ENCODE measurements at places on chromosomes 6 and 20.

GRCh38 chr20:23212464-23212995 is 126.4 kb upstream of the CD93 start:
- DNase-seq: no peak

DNA sequence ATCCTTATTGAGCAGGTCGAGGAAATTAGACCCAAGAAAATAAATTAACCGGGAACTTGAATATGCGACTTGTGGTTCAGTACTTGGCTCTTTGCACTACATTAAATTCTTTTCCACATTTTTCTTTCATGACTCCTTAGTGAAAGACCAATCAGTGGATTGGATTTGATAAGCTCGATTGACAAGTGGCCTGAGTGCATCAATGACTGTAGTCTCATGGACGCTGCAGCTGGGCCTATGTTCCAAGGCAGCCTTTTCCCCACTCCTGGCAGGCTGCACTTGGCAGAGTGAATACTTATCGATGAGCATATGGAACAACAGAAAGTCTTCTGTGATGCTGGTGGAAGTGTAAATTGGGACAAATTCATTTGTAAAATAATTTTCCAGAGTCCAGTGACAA is 210.8 kb upstream of the EXOC2 start:
- no peak for DNase-seq

DNA sequence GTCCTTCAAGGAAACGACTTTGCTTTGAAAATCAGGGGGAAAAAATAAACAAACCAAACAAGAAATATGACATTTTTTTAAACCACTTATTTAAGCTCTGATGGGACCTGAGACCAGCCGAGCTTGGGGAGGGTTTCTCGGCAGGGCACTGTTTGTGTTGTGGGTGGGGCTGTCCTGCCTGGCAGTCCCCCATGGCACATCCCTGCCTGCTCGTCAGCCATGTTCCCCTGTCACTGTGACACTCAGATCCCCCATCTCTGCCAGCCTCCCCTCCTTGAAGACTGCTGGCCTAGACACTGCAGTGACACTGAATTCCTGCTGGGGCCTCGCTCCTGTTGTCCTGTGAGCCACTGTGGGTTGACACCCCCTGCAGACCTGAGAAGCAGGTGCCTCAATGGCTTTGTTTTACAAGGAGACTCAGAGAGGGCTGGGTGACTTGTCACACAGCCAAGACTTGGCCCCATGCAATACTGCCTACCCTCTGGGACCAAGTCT is 95.1 kb upstream of the PTPN1 start:
- no peak for DNase-seq

DNA sequence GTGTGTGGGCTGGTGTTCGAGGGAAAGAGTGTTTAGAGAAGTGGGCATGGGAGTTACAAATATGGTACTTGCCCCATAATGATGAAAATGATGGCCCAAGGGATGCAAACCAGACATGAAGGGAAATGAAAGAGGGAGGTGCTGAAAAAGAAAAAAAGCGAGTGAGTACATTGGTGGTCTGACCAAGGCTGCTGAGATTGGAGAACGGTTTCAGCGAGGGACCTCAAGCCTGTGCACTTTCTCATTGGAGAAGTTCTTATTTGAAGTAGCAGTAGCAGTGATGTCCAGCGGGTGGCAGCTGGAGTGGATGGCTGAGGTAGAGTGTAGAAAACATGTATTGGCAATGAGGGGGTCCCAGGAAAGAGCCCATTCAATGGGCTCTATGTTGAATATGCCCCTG is 54.8 kb downstream of the TNFAIP3 start:
- no peak for DNase-seq

DNA sequence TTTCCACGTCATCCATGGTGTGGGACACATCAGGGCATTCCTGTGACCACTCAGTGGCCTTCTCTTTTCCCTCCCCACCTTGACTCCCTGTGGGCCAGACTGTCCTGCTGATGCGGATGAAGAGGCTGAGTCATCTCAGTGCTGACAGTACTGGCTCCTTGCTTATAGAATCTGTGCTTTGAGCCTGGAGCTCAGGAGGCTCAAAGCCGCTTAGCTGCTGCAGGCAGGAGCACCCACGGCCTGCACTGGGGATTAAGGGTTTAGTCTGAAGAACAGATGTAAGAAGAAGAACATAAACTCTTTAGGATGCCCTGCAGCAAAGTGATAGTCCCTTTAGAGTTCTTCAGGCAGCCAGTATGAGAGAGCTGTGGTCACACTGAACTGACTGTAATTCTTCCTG is 642.0 kb upstream of the CHD6 start:
- no peak for DNase-seq

- no peak for DNase-seq
Observed at GRCh38 chr20:63517376-63518309, 2.9 kb upstream of the PPDPF start.

DNA sequence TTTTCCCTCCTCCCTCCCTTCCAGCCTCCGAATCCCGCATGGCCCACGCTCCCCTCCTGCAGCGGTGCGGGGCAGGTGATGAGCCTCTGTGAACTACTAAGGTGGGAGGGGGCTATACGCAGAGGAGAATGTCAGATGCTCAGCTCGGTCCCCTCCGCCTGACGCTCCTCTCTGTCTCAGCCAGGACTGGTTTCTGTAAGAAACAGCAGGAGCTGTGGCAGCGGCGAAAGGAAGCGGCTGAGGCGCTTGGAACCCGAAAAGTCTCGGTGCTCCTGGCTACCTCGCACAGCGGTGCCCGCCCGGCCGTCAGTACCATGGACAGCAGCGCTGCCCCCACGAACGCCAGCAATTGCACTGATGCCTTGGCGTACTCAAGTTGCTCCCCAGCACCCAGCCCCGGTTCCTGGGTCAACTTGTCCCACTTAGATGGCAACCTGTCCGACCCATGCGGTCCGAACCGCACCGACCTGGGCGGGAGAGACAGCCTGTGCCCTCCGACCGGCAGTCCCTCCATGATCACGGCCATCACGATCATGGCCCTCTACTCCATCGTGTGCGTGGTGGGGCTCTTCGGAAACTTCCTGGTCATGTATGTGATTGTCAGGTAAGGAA is at the start of gene OPRM1:
Gene OPRM1 (plus strand): TSS at position 10 of the 612 bp plus-strand sequence. CDS start 305 bp downstream, at position 315.
- DNase-seq: no peak
